ENCODE measurements at places on chromosomes 6 and 20. TPM values are rescaled to one million over a fixed set of nuclear protein-coding genes. Genes with fewer than 3 reads are reported as not detected.

- DNase-seq, result peak; percentile 45
Measured at GRCh38 chr6:72619883-72620696, 1.8 kb upstream of the KCNQ5 start.

DNA sequence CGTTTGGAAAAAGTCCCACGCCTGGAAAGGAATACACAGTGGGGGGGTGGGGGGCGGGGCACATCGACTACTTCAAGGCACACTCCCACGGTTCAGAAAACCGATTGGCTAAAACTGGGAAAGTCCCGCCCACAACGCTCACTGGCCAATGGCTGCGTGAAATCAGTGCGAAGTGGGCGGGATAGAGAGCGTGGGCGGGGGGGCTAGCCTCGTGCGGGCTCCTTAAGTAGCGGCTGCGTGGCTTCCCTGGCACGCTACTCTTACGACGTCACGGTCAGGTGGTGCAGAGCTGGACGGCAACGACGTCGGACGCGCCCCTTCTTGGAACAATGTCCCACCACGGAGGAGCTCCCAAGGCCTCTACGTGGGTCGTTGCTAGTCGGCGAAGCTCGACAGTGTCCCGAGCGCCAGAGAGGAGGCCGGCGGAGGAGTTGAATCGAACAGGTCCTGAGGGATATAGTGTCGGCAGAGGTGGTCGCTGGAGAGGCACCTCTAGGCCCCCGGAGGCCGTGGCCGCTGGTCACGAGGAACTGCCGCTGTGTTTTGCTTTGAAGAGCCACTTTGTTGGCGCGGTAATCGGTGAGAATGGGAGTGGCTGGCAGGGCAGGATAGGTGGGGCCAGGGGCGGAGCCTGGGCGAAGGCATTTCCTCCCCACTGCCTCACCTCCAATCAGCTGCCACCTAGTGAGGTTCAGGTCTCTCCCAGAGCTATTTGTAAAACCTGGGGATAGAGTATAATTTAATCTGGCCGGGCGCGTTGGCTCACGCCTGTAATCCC, at the start of gene DDX43:
Gene DDX43, plus strand, starts transcription at position 252 of the 778 bp plus-strand sequence. Its CDS starts 78 bp downstream, at position 330.
- DNase-seq, result no peak

GRCh38 chr6:133752129-133752528, 136.8 kb upstream of the TCF21 start:
- DNase-seq, result no peak

DNA sequence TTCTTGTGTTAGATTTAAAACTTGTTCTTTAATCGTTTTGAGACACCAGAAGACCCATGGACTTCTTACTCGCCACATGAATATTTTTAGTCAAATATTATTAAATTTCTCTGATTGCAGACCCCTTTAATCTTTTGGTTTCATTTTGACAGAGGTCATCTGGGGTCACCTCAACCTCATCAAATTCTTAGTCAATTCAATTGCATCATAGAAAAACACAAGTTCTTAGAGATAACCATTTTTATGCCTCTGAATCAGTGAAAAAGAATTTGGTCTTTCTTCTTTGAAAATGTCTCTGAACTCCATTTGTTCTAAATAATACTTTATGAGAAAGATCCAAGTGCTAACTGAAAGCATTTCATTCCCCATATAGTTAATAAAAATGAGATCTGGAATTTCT, 55.2 kb upstream of the CBLN4 start:
- no peak for DNase-seq

ULBP1 gene
- total RNA-seq, result 0.56 TPM

TMEM14A gene
- total RNA-seq, result 18.5 TPM

Data from IMR-90 (cell line).